Activated naive CD4-positive, alpha-beta T cell treated with anti-CD3 and anti-CD28 coated beads for 36 hours (primary cell): ENCODE measurements at places on chromosomes 4 and X.

DNA sequence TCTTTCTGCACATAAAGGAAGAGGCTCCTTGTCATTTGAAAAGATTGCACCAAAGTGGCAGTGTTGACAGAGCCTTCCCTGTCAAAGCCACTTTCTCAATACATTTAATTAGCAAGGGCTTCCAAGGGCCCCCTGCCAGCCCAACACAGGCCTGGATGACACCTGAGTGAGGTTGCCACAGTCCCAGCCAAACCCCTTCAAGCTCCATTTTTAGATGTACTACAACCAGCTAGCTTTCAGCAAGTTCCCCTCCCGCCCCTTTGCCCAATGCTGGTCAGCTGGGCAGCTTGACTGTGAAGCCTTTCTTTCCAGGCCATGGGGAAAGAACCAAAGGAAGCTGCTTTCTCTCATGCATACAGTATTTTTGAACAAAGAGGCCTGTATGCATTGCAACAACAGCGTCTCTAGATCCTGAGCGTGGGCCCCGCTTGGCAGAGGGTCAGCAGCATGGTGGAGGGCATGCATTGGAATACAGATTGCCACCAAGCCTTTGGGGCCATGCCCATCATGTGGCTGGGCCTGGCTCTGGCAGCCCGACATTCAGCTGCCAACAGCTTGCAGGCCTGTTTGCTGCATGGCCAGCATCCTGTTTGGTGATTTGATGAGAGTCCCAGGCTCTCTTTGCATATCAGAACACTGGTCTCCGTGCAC, 261.1 kb upstream of the GATB start:
- peaks cover 3% of the 10 kb centered on the region for H3K4me1 ChIP-seq
- no peak overlapping the region for H3K27ac ChIP-seq
- no peaks in the 10 kb centered on the region for H3K27me3 ChIP-seq
- no peak overlapping the region for H3K4me3 ChIP-seq

DNA sequence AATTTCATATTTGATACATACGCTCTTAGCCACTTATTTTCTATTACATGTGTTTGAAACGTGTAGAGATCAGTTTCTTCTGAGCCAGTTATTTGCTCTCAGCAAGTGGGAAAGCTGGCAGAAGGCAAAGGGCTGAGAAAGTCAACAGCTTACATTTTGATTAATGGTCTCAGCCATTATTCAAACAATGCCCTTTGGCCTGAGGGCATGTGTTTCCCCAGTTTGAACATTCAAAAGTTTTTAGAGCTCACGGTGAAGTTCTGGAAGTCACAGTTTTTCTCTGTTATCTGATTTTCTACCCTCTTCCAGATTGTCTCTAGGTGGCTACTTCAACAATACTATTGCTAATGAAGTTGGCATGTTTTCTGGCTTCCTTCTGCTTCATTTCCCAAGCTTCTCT, 591.8 kb upstream of the CPEB2 start:
- no peak overlapping the region for H3K27ac ChIP-seq
- H3K36me3 ChIP-seq: no peaks in the 10 kb centered on the region
- DNase-seq: no peak
- no peaks in the 10 kb centered on the region for H3K4me1 ChIP-seq
- H3K27me3 ChIP-seq: peaks cover 2% of the 10 kb centered on the region

DNA sequence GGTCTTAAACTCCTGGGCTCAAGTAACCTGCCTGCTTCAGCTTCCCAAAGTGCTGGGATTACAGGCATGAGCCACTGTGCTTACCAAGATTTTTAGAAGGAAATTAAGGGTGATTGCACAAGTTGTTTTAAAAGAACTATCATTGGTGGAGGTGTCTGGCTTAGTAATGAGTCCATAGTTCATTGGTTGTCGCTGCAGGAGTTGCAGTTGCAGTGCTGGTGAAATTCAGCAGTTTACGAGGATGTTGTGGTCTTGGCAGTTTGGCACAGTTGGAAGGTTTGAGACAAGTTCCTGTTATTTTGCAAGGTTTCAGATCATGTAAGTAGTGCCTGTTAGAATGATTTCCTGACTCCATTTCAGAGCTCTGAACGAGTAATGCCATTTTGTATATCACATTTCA, 48.1 kb downstream of the RAB40AL start:
- H3K4me1 ChIP-seq: no peaks in the 10 kb centered on the region
- H3K27ac ChIP-seq: no peak overlapping the region
- H3K27me3 ChIP-seq: no peaks in the 10 kb centered on the region
- DNase-seq: no peak
- no peaks in the 10 kb centered on the region for H3K36me3 ChIP-seq
- no peak overlapping the region for H3K4me3 ChIP-seq

DNA sequence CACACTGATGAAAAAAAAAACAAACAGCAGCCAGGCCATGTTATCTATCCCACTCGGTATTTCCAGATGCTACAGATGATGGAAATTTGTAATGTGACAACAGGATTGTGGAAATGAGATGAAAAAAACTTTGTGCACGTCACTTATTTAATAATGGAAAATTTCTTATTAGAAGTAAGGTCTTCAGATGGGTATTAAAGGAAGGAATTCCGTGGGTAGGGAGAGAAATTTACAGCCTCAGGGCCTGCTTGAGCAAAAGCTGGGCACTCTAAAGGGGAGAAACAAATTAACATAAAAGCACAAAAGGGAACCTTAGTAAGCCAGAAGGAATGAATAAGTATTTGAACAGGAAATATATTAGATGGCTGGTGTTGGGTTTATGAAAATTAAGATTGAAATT, 4.2 kb upstream of the PKD2 start:
- no peaks in the 10 kb centered on the region for H3K36me3 ChIP-seq
- DNase-seq: no peak
- H3K4me1 ChIP-seq: no peaks in the 10 kb centered on the region
- no peak overlapping the region for H3K27ac ChIP-seq
- no peak overlapping the region for H3K4me3 ChIP-seq
- peaks cover 15% of the 10 kb centered on the region for H3K27me3 ChIP-seq

DNA sequence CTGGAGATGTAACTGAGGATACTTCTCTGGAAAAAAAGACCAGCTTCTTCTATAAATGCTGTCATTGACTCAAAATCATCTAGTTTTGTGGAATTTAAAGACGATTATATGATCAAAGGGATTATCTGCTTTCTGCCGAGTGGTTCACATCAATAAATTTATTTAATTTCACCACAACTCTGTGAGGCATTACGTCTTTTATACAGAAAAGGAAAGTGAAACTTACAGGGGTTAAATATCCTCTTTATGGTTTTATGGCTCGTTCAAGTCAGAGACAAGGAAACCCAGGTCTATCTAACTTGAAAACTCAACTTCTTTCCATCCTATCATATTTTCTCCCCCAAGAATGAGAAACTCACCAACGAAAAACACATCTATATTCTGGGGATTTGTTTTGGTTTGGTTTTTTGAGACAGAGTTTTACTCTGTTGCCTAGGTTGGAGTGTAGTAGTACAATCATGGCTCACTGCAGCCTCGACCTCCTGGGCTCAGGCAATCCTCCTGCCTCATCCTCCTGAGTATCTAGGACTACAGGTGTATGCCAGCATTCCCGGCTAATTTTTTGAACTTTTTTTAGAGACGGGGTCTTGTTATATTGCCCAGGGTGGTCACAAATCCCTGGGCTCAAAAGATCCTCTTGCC, 377.9 kb upstream of the EMCN start:
- peak overlapping the region; percentile 60 for H3K4me3 ChIP-seq
- no peak for DNase-seq
- H3K4me1 ChIP-seq: peaks cover 14% of the 10 kb centered on the region
- no peaks in the 10 kb centered on the region for H3K36me3 ChIP-seq

DNA sequence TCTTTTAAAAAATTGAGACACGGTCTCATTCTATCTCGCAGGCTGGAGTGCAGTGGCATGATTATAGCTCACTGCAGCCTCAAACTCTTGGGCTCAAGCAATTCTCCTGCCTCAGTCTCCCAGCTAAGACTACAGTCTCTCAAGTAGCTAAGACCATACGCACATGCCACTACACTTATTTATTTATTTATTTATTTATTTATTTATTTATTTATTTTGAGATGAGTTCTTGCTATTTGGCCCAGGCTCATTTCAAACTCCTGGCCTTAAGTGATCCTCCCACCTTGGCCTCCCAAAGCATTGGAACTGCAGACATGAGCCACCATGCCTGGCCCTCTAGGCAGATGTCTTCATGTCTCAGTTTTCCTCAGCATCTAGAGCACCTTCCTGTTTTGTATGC, 482.2 kb downstream of the CFAP47 start:
- no peak overlapping the region for H3K4me3 ChIP-seq
- H3K4me1 ChIP-seq: no peaks in the 10 kb centered on the region
- no peaks in the 10 kb centered on the region for H3K36me3 ChIP-seq
- H3K27me3 ChIP-seq: no peaks in the 10 kb centered on the region
- H3K27ac ChIP-seq: no peak overlapping the region

DNA sequence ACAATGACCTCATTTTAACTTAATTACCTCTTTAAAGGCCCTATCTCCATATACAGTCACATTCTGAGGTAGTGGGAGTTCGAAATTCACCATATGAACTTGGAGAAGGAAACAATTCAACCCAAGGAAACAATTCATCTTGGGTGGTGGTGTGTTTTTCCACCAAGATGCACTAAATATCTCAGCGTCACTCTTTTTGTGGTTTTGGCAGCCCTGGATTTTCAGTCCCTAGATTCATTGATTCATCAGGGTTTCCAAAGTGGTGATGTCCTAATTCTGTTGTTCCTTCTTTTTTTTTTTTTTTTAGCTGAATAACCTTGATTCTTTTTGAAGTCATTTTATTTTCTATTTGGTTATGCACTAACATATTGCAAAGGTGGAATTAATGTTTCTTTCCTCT, 162.6 kb upstream of the RAPGEF2 start:
- no peaks in the 10 kb centered on the region for H3K4me1 ChIP-seq
- no peak overlapping the region for H3K27ac ChIP-seq
- no peaks in the 10 kb centered on the region for H3K27me3 ChIP-seq

DNA sequence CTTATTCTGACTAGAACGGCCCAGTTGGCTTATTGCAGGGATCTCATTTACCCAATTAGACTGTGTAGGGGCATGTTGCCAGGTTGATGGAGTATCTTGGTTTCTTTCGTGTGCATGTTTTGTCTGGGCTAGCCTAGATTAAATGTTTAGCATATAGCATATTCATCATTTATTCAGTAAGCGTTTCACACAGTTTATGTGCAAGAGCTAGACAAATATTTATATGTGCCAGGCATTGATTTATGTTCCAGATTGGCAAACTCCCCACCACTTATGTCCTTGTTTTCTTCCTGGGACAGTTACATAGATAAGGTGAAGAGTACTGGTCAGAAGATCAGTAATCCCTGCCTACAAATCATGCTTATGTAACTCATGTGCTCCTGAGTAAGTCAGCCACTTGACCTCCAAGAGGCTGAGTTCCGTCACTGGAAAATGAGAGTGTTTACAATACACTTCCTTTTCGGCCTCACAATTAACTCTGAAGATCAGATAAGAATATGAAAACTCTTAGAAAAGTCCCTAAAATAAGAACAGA, 57.2 kb downstream of the RUFY3 start:
- H3K36me3 ChIP-seq: peaks cover 2% of the 10 kb centered on the region
- no peak overlapping the region for H3K27ac ChIP-seq
- H3K27me3 ChIP-seq: no peaks in the 10 kb centered on the region
- H3K4me3 ChIP-seq: no peak overlapping the region

DNA sequence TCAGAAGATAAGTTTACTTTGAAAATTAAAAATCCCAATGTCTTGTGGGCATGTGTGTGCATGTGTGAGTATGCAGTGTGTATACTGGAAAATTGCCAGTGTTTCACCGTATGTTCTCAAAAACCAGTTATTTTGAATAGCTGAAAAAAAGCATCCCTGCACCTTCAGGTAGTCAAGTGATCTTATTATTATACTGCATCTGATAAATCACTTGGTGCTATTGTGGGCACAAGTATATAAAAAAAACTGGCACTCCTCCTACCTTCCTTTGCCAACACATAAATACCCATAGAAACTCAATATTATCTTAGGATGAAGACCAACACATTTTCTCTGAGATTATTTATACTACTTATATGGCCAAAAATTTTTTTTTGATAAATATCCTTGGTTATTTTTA, 91.5 kb upstream of the MAP9 start:
- no peak for DNase-seq
- no peaks in the 10 kb centered on the region for H3K4me1 ChIP-seq
- H3K27me3 ChIP-seq: peaks cover 18% of the 10 kb centered on the region

DNA sequence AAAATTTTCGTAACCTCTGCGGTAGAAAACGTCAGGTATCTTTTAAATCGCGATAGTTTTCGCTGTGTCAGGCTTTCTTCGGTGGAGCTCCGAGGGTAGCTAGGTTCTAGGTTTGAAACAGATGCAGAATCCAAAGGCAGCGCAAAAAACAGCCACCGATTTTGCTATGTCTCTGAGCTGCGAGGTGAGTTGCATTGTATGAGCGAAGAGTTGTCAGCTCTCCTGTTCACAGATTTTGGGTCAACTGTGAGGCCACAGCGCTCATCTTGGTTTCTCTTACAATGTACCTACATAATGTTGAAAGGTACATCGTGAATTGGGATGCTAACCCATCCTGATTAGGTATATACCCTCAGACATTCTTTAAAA, 486 bp downstream of the CLCN3 start:
- H3K4me3 ChIP-seq: peak overlapping the region; percentile 93
- H3K27me3 ChIP-seq: no peaks in the 10 kb centered on the region
- H3K4me1 ChIP-seq: peaks cover 56% of the 10 kb centered on the region
- peak; percentile 39 for DNase-seq
- peak overlapping the region; percentile 96 for H3K27ac ChIP-seq

- peaks cover 17% of the 10 kb centered on the region for H3K36me3 ChIP-seq
- no peak overlapping the region for H3K4me3 ChIP-seq
- H3K27ac ChIP-seq: no peak overlapping the region
- no peaks in the 10 kb centered on the region for H3K27me3 ChIP-seq
- peaks cover 49% of the 10 kb centered on the region for H3K4me1 ChIP-seq
- no peak for DNase-seq
These were observed 23.3 kb downstream of the FRYL start for GRCh38 chr4:48756689-48757220.

DNA sequence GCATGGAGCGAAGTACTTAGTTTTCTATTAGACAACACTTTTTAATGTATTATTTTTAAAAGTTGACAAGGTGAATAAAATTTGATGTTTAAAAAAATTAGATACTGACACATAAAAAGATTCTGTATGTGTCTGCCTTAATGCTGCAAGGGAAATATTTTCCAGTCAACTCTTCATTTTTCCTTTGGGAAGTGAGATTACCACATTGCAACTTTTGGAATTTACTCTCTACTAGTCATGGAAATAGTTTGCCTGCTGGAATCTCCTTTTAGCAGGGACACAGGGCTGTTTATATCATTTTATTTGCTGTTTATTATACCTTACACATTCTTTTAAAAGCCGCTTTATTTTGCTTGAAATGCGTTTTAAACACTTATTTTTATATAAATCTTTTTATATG, 135.1 kb downstream of the MID1 start:
- H3K4me3 ChIP-seq: no peak overlapping the region
- H3K4me1 ChIP-seq: no peaks in the 10 kb centered on the region
- H3K36me3 ChIP-seq: no peaks in the 10 kb centered on the region
- H3K27me3 ChIP-seq: no peaks in the 10 kb centered on the region
- DNase-seq: no peak

- no peak overlapping the region for H3K4me3 ChIP-seq
- peaks cover 25% of the 10 kb centered on the region for H3K36me3 ChIP-seq
These were observed 46.8 kb downstream of the TMEM165 start for GRCh38 chr4:55442541-55442940.
